ENCODE measurements at places on chromosomes 7 and 10.

DNA sequence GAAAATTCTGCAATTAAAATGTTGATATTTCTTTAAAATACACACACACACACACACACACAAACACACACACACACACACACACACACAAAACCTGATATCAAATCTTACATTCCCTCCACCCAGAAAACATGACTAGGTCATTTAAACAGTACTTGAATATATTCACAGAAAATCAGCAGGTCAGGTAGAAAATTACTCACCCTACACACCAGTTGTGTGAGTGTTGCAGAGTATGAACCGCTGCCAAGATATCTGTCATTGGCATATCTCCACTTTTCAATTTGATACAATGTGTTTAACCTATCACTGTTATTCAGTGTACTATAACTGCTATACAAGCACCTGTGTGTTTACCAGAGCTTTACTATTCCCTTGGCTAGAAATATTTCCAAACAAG lies 283.6 kb upstream of the LRRTM3 start:
- no peak for DNase-seq

DNA sequence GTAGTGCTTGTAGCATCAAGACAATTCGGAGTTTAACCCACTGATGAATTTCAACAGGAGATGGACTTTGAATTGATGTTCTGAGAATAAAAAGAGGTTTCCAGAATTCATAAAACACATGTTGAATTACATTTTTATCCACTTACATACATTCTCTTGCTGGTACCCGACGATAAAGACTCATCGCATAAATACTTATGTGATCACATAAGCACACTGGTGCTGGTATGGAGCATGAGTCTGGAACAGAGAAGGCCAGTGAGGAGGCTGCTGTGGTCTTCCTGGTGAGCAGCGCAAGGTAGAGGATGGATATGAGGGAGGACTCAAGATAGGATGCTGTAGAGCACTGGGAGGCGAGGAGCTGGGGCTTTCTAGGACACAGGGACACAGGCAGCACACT lies 109.0 kb downstream of the RNF216 start:
- no peak for DNase-seq

DNA sequence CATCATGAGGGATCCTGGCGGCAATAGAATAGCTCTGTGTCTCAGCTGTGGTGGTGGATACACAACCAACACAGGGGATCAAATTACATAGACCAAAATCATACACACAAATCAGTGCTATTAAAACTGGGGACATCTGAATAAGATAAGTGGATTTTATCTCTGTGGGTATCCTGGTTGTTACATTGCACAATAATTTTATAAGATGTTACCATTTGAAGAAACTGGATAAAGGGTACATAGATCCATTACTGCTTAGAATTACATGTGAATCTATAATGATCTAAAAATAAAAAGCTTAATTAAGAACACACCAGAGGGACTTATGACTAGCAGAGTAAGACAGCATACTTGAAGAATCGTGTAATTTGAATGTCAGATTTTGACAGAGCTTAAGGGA lies 8.2 kb upstream of the FAM3C start:
- no peak for DNase-seq

DNA sequence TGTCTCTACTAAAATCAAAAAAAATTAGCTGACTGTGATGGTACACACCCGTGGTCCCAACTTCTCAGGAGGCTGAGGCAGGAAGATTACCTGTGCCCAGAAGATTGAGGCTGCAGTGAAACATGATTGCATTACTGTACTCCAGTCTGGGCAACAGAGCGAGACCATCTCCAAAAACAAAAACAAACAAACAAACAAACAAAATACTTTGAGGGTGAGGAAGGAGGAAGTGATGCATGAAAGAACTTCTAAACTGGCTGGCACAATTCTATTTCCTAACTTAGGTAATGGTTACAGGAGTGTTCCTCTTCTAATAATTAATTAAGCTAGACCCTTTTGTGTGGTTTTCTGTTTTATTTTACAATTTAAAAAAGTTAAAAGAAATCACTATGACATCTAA lies 15.5 kb downstream of the WAPL start:
- no peak for DNase-seq

- no peak for DNase-seq
Observed at GRCh38 chr10:27344568-27345454, 104.2 kb upstream of the ACBD5 start.
